ENCODE measurements at places on chromosomes 12 and 14.

DNA sequence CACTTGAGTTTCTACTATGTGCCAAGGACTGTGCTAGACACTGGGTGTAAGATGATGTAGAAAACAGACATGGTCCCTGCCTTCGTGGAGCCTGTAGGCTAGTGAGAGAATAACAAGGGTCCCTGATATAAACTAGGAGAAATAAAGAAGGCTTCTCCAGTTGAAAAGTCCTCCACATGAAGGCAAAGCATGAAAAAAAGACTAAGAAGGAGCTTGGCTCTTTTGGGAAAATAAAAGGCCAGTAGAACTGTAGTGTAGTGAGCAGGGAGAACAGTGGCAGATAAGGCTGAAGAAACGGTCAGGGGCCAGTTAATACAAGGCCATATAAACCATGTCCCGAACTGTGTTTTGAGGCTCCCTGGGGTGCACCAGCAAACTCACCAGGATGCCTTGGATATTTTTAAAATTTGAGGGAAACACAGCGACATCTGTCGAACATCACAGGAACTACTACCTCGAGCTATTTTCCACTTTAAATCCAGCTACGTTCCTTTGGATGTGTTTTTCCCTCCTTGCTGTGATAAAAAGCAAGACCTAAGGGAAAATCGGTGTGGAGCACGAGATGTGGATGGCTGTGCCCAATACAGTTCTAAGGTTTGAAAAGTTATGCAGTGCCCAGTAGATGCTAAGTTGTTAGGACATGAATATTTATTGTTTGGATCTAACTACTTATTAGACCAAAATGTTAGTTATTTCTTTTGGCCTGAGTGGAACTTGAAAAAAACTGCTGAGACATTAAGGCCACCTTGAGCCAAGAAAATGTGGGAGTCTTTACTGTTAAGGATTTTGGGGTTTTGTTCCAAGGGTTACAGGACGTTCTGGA is 8.5 kb upstream of the CFL2 start:
- DNase-seq = peak; percentile 79

DNA sequence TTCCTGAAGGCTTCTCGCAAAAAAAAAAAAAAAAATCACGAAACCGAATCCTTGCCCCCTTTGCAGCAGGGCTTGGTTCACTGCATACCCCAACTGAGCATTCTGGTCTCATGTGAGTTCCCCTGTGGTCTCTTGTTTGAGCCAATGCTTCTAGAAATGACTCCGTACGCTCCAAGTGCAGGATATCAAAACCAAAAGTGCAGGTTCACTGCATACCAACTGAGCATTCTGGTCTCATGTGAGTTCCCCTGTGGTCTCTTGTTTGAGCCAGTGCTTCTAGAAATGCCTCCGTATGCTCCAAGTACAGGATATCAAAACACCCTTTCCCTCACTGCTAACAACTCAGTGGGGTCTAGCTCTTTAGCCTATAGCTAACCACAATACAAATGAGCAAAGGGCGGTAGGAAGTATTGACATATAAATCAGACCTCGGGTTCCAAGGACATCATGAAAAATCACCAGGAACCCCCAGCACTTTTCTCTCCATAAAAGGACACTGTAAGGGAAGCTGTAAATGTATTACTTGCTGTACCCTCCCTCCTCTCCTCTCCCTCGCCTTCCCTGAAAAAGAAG is 206.3 kb upstream of the NOS1 start:
- no peak for DNase-seq

GRCh38 chr12:46360370-46360769 is 12.2 kb downstream of the SLC38A2 start:
- DNase-seq = no peak

DNA sequence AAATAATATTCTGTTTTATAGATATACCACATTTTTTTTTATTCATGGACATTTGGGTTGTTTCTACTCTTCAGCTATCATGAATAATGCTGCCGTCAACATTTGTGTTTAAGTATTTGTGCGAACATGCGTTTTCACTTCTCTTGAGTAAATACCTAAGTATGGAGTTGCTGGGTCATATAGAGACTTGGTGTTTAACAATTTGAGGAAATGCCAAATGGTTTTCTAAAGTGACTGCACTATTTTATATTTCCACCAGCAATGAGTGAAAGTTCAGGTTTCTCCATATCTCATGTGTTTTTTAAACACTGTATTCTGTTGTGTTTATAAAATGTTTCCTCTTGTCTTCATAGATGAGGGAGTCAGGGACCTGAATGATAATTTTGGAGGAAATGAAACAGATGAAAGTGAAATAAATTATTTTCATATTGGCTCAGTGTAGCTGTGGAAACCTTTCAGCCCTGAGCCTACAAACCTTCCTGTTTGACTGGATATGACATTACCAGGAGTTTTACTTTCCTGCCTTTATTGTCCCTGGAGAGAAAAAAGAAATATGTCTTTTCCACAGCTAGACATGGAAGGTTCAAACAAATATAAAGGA is 26.3 kb downstream of the DAAM1 start:
- DNase-seq = no peak

- DNase-seq = peak; percentile 10
These were observed 53.3 kb upstream of the CISTR start for GRCh38 chr12:53805067-53805466.

DNA sequence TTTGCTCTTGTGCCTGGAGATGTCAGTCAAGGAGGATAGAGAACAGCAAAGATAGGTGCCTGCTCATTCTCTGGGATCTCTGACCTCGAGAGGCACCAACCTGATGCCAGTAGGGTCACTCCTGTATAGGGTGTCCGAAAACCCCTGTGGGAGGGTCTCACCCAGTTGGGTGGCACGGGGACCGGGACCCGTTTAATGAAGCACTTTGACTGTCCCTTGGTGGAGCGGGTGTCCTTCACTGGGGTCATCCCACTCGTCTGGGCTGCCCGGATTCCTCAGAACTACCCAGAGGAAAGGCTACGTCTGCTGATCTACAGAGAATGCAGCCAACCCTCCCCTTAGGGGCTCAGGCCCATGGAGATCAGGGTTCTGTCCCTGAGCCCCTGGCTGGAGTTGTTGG is 157.6 kb downstream of the CAPZA3 start:
- DNase-seq = no peak

- no peak for DNase-seq
These were observed 35.4 kb downstream of the DLK1 start for GRCh38 chr14:100762089-100762515.

DNA sequence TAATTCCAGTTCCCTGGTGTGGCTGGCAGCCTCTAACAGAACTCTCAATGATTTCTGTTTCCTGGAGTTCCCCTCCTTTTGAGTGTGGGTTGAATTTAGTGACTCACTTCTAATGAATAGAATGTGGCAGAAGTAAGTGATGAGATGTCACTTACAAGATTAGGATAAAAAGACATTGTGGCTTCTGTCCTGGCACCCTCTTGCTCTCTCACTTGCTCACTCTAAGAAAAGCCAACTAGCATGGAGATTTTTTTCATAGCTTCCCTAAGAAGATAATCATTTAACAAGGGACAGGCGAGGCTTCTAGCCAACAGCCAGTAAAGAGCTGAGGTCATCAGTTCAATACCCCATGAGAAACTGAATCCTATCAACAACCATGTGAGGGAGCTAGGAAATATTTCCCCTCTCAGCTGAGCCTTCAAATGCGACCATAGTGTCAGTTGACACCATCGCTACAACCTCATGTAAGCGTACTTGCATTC is 156.7 kb downstream of the TMTC3 start:
- DNase-seq = peak; percentile 18

GRCh38 chr12:31011746-31012566 is 61.7 kb upstream of the DDX11 start:
- DNase-seq = no peak

DNA sequence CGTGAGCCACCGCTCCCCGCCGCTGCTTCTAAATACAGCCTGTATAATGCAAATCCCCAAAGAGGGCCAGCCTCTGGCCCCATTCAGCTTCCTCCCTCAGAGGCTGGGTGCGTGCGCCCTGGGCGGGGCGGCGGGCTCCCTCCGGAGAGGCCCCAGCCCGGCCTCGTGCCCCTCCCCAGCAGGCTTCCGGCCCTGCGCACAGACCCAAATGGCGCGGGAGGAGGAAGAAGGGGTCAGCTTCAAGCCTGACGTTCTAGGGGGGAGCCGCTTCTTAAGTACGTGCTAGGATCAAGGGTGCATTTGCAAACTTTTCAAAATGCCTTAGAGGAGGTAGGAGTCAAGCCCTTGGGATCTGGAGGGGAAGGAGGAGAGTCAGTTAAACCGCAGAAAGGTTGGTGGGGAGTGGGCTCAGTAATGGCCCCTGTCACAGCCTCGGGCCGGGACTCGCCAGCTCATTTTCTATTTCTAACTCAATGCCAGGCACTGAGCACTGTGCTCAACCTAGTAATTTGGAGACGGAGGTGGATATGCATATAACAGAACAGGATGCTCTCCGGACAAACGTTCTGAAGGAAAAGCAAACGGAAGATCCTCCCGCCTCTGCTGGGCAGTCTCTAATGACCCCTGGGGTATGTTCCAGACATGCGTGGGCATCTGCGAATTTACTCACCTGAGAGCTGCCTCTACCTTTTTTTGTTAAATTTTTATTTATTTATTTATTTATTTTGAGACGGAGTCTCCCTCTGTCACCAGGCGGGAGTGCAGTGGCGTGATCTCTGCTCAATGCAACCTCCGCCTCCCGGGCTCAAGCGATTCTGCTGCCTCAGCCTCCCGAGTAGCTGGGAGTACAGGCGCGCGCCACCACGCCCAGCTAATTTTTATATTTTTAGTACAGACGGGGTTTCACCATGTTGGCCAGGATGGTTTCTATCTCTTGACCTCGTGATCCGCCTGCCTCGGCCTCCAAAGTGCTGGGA is 32.3 kb downstream of the NINJ2 start:
- no peak for DNase-seq

- DNase-seq = no peak
These were observed 1535.9 kb upstream of the FLRT2 start for GRCh38 chr14:83994020-83994419.

DNA sequence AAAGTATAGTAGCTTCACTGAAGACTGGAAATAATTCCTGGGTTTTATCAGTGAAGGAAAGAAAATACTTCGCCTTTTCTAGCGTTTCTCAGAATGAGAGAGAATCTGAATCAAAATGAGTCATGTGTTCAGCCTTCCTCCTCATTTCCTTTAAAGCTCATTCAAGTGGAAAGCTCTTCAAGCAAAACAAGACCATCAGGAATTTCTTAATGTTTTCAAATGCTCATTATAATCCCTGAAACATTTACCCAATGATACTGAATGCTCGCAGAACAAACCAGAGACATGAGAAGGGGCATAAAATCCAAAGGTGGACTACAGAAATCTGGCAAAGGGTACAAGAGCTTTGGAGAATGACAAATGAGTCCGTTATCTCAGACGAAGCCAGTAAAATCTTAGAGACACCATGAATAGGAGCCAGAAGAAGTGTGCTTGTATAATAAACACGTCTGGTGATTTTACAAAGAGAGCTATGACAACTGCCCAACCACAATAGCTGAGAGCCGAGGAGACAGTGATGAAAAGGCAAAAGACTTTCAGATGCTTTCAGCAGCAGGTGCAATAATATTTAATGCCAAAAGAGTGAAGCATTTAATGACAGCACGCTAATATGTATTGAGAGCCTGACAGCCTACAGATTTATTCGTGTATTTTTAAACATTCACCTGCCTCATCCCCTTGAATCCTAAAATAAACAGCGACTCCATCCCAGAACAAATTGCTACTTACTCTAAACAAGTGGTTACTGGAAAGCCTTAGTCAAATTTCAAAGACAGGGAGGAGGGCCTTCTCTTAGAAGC is 19.0 kb downstream of the SPRING1 start:
- DNase-seq = peak; percentile 48
